NCI-H510A (cell line): ENCODE measurements at places on chromosomes 7 and 10.

DNA sequence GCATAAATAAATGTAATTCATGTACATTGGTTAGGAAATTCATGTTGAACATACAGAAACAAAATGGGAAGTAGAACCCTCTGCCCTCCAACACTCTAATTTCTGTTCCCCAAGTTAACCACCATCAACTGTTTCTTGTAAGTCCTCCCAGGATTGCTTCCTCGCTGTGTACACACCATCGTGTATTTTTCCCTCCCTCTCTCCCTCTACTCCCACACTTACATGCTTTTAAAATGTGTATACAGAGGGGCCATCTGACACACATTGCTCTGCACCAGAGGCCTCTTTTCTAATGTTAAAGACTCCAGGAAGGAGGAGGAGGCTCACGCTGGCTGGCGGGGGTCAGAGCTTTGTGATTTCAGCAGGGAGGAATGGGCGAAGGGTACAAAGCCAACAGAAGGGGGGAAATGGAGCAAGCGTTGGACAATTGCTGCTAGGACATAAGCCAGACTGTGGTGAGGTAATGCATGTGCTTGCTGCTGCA is 1.9 kb upstream of the EPHA1 start:
- no peak for DNase-seq

DNA sequence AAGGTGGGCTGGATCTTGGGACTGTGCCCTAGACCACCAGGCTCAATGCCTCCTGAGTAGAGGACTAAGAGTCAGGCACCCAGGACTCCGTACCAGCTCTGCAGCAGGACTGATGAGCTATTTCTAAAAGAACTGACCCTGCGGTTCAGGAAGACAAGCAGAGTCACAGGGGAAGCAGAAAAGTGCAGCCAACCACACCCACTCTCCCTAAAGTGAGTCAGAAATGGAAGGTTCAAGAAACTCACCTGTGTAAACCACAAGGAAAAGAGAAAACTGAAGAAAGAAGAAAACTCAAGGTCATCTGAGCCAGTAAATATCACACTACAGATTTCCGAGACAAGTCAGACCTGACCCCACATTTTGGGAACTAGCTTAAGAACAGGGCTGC is 2.5 kb downstream of the PARP12 start:
- DNase-seq = no peak

DNA sequence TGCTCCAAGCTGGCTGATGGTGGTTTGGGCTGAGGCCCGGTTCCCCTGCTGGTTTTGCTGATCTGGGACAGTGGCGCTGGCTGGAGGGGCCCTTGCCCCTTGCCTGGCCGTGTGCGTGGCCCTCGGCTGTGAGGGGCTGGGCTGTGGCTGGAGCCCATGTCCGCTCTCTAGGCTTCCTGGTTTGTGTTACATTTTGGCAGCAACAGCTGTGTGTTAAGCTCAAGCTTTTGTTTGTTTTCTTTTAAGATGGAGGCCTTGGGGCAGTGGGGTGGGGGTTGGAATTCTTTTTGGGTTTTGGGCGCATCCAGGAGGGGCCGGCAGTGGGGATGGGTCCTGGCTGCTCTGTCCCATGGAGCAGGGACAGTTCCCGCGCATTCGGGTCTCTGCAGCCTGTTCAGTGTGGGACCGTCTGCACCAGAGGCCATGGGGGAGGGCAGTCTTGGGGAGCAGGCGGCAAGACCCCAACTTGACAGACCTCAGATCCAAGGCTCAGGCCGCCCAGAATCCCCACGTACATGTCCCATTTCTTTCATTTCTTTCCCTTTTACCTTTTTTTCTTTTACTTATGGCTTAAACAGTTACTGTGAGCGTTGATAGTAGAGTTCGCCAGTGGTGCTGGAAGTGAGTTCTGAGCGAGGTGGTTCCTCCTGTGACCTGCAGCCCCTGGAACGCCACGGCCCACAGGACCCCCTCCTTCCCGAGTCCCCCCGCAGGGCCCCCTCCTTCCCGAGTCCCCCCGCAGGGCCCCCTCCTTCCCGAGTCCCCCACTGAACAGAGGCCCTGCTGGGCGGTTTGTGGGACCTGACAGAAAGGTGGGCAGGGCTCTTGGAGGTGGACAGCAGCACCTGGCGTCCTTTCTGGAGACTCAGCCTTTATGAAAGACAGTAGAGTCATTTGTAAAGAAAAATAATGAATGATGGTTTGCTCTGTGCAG is 75.3 kb downstream of the INPP5A start:
- no peak for DNase-seq

DNA sequence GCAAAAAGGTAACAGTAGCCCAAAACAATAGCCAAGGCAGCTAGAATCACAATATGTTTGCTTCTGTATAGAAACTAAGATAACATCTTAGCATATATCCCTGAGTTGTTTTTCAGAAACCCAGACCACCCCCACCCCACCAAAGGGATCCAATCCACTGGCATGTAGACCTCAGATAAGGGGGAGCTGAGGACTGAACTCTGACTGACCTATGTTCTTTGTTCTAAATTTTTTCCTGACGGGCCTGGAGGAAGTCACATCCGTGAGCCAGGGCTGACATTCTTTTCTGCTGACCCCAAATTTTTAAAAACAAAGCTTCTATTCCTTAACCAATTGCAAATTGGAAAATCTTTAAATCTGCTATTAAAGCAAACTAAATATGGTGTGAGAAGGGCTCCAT is 493.9 kb upstream of the IGFBP3 start:
- DNase-seq = no peak

DNA sequence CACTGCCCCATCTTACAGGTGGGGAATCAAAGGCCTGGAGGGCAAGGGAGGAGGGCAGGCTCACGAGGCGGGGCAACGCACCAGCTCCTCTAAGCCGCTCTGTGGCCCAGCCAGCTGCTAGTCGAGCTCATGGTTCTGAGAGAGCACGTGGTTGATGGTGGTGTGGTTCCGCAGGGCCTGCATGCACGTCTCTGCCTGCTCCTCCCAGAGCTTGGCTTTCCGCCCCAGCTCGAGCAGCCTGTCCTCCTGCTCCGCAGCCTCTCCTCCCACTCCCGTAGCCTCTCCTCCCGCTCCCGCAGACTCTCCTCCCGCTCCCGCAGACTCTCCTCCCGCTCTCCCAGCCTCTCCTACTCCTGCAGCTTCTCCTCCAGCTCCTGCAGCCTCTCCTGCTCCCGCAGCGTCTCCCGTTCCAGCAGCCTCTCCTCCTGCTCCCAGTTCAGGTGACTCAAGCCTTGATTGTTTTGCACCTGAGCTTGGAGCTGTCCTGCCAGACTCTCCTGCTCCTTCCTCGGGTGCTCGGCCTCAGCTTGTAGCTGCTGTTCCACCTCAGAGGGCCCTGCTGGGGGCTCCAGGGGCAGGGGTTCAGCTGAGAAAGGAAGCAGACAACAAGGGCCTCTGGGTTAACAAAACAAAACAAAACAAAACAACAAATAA is 19.1 kb upstream of the MTPAP start:
- DNase-seq = no peak

DNA sequence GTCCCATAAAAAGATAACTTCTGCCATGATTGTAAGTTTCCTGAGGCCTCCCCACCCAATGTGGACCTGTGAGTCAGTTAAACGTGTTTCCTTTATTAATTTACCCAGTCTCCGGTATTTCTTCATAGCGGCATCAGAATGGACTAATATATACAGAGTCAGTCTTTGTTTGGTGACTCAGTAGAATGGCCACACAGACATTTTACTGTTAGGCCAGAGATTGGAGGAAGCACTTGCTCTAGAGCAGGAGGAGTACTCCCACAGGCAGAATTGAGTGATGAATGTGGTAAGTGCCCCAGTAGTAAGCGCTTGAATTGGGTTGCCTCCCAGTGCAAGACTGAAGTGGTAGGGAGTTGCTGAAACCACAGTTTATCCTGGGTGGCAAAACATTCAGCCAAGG is 149.5 kb upstream of the SMIM30 start:
- no peak for DNase-seq

DNA sequence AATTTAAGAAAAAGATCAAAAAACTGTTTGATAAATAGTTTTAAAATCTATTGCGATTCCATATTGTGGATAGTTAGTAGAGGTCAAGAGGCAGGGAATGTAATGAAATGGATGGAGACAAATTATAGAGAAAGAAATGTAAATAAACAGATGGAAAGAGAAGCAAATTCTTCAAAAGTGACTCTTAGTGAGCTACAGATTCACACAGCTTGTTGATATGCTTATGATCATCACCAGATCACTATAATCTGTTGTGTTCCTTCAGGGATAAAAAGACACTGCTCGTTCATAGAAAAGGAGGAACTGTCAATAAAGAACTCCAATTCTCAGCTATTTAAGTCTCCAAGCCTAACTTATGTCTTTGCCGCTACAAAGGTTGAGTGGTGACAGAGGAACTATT is 251.4 kb upstream of the SEMA3C start:
- no peak for DNase-seq

GRCh38 chr10:90530521-90530920 is 327.3 kb downstream of the HTR7 start:
- no peak for DNase-seq

DNA sequence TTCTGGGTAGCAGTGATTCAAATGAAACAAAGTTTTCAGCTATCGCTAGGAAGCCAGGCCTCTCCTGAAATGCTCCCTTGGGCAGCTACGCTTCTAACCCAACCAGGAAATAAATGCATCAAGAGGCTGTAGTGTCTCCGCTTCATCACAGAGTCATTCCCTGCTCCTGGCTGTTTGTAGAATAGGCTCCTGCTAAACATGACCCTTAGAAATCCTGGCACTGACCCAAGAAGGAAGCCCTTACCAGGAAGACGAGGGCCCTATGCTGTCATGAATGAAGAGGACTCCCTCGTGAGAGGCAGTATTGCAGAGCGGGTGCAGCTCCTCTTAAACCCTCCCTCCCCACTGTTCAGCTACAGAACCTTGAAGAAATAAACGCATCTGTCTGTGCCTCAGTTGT is 48.3 kb downstream of the NOD1 start:
- DNase-seq = peak; percentile 25

DNA sequence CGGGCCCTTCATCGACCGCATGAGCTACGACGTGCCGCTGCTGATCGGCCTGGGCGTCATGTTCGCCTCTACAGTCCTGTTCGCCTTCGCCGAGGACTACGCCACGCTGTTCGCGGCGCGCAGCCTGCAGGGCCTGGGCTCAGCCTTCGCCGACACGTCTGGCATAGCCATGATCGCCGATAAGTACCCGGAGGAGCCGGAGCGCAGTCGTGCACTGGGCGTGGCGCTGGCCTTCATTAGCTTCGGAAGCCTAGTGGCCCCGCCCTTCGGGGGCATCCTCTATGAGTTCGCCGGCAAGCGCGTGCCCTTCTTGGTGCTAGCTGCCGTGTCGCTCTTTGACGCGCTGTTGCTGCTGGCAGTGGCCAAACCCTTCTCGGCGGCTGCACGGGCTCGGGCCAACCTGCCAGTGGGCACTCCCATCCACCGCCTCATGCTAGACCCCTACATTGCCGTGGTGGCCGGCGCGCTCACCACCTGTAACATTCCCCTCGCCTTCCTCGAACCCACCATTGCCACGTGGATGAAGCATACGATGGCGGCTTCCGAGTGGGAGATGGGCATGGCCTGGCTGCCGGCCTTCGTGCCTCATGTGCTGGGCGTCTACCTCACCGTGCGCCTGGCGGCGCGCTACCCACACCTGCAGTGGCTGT is 1.2 kb downstream of the SLC18A3 start:
- no peak for DNase-seq

- DNase-seq = no peak
Observed at GRCh38 chr7:20114468-20114867, 102.7 kb downstream of the MACC1 start.

- no peak for DNase-seq
Observed at GRCh38 chr7:32062150-32062549, 8.1 kb downstream of the PDE1C start.

GRCh38 chr7:42014625-42015618 is 222.1 kb downstream of the GLI3 start:
- no peak for DNase-seq

DNA sequence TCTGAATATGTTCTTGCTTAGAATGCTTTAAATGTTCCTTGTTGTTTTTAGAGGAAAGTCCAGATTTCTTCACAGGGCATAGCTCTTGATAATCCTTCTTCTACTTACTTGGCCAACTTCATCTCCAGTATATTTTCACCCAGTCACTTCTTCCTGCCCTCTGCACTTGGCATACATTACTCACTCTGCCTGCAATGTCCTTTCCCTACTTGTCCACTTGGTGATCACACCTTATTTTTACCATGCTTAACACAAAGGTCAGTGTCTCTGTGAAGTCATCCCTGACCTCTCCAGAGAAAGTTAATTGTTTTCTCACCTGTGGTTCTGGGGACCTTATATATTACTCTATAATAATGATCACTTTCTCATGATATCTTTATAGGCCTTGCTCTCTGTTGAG is 23.3 kb downstream of the SFRP4 start:
- no peak for DNase-seq

DNA sequence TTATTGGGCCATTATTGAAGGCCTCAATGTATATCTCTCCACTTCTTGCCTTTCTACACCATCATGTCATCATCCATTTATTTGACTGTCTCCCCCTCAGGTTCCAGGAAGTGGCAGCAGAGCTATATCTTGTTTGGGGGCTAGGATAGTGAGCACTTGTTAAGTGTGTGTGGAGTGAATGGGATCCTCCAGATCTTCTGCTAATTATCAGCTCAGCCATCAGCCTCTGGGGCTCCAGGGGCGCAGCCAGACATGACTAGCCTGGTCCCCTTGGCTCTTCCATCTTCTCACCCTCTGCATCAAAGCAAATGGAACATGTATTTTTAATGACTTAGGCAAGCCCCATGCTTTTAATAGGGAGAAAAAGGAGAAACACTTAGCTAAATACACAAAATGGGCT is 176.5 kb downstream of the ARHGAP12 start:
- no peak for DNase-seq

DNA sequence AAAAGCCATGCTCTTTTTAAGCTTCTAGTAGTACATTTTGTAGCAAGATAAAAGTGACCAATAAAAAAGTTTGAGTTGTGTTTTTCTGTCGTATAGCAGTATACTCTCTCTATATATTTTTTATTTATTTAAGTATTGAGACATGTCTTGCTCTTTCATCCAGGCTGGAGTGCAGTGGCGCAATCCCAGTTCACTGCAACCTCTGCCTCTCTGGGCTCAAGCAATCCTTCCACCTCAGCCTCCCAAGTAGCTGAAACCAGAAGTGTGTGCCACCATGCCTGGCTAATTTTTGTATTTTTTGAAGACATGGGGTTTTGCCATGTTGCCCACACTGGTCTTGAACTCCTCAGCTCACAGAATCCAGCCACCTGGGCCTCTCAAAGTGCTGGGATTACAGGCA is 2.8 kb downstream of the SUGCT start:
- no peak for DNase-seq

DNA sequence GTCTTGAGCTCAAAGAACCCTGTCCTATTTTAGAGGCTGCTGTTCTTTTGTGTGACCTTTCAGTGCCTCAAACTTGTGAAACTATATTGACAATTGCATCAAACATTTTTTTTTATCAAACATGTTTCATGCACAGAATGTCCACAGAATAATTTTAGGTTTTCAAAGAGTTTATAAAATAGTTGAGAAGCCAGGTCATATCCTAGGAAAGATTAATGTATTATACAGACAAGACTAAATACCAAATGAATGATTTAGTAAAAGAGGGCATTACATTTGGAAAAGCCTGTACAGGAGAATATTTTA is 67.0 kb downstream of the CDK6 start:
- DNase-seq = no peak
